ENCODE measurements at places on chromosomes 6 and 20.

DNA sequence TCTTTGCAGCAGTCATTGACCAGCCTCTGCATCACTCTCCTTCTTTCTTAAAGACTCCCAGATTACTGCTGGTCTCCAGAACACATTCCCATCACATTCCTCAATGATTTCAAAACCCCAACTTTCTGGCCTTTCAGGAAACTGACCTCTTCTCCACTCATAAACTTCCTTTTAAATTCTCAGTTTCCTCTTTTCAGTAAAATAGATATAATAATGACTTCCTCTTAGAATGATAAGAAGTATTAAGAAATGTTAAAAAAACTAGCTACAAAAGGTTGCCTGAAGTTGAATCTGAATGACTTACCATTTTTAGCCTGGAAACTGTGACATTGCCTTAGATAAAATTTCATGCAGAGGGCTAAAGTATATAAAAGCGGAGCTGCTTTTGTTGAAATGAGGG lies 239.3 kb downstream of the OGFRL1 start:
- DNase-seq: no peak

DNA sequence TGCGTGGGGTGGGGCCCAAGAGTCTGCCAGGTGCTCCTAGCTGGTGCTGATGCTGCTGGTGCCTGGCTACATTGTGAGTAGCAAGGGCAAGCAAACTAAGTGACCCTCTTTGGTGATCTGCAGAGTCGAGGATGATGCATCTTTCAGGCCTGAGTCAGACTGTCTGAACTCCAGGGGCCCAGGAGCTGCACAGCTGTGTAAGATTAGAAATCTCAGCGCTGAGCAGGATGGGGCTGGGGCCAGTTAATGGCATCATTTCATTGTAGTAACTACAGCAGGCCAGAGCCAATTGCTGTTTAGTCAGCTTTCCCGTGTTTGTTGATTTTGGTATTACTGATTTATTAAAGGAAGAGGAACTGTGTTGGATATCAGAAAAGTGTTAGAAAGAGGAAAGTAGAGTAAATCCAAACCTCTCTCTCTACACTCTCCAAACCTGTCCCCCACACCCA lies 365.2 kb downstream of the PAX1 start:
- DNase-seq: no peak

- no peak for DNase-seq
These were observed 3.2 kb downstream of the ACTR5 start for GRCh38 chr20:38751360-38751976.

DNA sequence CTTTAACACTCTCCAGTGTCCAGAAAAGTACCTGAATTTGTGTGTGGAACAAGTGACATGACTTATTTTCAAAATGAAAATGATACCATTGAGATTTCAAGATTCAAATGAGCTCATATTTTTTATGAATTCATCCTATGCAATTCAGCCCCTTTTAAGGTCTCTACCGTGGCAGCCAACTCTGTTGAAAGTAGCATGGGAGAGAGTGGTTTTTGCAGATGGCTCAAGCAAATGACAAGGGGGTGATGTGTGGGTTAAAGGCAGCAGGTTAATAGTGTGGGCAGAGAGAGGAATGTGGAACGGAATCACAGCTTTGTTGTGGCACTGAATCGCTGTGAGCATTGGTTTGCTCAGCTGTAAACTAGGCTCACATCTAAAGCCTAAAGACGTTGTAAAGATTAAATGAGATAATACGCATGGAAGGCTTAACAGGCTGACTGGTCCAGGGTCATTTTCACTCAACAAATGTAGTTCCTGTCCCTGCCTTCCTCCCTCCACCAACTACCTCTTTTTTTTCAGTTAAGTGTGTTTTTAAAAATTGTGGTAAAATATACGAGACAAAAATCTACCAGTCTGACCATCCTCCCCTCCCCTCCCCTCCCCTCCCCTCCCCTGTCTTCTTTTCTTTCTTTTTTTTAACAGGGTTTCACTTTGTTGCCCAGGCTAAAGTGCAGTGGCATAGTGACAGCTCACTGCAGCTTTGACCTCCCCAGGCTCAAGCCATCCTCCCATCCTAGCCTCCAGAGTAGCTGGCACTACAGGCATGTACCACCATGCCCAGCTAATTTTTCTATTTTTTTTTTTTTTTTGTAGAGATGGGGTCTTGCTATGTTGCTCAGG lies 114.7 kb upstream of the ZNF217 start:
- DNase-seq: no peak
